ENCODE measurements at places on chromosomes 5 and 9.

GRCh38 chr9:89514337-89514736 lies 16.4 kb upstream of the SEMA4D start:
- DNase-seq = no peak

- DNase-seq = no peak
Measured at GRCh38 chr5:165202519-165202910, 1697.1 kb downstream of the MAT2B start.

GRCh38 chr5:65061250-65061973 lies 292.7 kb downstream of the CWC27 start:
- DNase-seq = no peak

- no peak for DNase-seq
Measured at GRCh38 chr9:36433386-36433785, 33.3 kb upstream of the RNF38 start.

GRCh38 chr9:72129271-72130156 lies 19.7 kb upstream of the GDA start:
- no peak for DNase-seq

DNA sequence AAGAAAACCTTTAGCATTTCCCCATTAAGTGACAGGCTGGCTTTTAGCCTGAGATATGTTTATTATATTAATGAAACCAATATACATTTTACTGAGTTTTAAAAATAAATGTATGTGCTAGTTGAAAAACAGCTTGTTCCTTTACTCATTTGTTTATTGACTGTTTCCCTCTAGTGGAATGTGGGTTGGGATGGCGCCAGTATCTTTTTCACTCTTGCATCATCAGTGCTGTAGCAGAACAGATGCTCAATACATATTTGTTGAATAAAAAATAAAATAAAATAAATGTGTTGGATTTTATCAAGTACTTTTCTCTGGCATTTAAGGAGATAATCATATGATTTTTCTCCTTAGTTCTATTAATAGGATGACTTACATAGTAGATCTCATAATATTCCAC lies 43.0 kb downstream of the FSTL4 start:
- DNase-seq = no peak

DNA sequence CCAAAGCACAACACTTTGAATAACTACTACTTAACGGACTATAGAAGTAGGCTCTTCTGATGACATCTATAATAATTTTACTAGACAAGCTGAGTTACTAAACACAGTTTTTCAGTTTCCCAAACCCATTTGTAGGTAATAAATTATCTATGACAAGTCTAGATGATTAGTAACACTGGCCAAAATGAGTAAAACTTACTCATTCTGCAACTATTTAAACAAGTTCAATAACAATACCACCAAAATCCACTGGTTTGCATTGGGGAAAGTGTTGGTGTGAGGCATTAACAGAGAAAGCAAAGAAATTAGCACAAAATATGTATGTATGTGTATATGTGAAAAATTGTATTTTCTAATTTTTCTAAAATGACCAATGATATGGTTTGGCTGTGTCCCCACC lies 119.3 kb downstream of the NR2F1-AS1 start:
- no peak for DNase-seq
